ENCODE measurements at places on chromosomes 16 and 17.

DNA sequence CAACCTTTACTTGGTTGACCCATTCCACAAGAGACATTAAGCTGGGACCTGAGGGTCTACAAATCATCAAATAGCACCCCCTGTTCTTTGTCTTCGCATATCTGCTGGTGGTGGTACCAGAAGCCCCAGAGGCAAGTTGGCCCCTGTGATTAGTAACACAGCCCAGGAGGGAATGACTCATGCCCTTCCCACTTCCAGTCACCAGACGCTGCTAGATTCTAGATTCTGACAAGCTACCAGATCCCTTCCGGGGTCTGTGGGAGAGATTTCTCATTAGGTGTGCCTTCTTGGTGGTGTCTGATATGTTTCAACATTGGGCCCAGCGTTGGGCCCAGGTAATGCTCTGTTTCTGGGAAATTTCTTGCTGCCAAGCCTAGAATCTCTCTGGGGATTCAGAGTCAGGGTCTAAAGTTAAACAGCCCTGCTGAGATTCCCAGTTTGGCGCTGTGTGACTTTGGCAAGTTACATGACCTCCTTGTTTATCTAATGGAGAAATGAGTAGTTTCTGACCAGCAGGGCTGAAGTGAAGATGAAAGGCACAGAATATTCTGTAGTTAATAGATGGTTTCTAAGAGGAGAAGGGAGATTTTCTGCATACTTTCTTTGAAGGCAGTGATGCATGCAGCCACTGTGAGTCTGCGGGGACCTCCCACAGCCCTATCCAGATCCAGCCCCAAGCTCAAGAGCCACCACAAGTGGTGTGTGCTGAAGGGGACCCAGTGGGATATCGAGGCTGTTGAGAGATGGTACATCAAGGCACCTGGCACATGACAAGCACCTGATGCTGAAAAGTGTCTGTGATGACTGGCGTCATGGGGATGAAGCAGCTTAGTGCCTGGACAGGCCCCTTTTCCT, 3.9 kb downstream of the TRPV2 start:
- peak; percentile 63 for DNase-seq

DNA sequence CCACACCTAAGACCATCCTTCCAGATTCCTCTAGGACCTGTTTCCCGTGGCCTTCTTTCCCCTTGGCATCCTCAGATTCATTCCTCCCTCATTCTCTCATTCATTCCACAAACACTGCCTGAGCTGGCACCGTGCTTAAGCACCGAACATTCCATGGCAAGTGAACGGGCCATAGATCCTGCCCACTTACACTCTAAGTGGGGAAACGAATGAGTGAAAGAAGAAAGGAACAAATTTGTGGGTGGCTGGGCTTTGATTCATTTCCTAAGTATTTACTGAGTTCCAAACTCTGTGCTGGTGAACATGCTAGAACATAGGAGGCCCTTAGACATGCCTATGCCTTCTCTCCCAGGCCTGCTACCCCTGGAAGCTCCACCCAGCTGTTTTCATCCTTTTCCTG, 30.0 kb downstream of the SRCIN1 start:
- DNase-seq = no peak

DNA sequence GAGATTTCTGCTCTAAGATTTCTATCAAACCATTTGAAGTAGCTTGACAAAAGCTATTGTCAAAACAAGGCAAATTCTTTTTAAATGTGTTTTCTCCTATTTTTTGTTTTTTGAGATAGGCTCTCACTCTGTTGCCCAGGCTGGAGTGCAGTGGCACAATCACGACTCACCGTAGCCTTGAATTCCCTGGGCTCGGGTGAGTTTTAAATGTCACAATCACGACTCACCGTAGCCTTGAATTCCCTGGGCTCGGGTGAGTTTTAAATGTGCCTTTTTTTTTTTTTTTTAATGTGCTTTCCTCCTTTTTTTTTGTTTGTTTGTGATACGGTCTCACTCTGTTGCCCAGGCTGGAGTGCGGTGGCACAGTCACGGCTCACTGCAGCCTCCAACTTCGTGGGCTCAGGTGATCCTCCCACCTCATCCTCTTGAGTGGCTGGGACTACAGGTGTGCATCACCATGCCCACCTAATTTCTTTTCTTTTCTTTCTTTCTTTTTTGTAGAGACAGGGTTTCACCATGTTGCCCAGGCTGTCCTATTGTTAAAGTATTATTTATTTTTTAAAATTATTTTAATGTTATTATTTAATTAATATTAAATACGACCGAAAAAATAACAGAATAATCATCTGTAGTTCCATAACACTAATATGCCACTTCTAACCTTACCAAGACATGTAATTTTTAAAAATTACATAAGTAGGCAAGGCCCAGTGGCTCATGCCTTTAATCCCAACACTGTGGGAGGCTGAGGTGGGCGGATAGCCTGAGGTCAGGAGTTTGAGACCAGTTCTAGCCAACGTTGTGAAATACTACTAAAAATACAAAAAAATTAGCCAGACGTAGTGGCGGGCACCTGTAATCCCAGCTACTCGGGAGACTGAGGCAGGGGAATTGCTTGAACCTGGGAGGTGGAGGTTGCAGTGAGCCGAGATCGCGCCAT, 69.7 kb upstream of the FA2H start:
- no peak for DNase-seq

- DNase-seq = no peak
Observed at GRCh38 chr17:6479622-6480302, 35.5 kb downstream of the PIMREG start.

DNA sequence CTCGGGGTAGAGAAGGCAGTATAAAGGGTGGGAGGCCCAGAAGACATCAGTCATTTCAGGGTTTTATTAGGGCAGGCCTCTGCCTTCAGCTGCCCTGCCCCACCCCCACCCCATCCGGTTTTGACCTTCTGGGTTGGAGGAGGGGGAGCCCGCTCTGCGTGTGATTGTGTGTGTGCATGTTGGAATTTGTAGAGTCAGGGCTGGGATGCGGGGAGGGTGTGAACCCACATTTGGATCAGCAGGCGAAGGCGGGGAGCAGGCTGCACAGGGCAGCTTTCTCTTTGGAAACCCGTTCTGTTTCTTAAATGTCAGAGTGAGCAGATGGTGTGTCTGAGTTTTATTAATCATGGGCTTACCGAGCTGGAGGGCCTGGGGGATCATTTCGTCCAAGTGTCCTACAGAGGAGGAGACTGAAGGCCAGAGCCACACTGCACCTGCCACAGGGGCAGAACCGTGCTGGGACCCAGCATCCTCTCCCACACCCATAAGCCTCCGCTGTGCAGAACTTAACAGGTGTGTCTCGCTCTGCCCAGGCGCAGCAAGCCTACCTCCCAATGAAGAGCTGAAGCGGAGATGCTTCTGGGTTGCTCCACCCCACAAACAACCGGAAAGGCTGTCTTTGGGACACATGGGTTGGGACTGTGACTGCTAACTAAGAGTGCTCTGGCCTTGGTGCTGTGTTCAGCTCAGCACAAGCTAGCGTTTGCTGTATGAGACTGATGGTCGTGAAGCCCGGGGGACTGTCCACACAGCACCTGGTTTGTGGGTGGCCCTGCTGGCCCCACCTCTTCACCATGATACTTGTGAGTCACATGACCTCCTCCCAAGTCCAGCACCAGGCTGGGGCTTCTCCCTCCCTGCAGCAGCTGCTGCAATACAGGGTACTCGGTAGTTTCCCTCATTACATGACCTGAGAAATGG, 70.9 kb upstream of the GSE1 start:
- no peak for DNase-seq

- DNase-seq = no peak
Observed at GRCh38 chr17:28667870-28668269, 5.9 kb downstream of the SUPT6H start.

- DNase-seq = no peak
Observed at GRCh38 chr17:74795327-74796020, 19.3 kb upstream of the NAT9 start.

GRCh38 chr16:53908731-53909130, 204.8 kb downstream of the FTO start:
- DNase-seq = no peak

DNA sequence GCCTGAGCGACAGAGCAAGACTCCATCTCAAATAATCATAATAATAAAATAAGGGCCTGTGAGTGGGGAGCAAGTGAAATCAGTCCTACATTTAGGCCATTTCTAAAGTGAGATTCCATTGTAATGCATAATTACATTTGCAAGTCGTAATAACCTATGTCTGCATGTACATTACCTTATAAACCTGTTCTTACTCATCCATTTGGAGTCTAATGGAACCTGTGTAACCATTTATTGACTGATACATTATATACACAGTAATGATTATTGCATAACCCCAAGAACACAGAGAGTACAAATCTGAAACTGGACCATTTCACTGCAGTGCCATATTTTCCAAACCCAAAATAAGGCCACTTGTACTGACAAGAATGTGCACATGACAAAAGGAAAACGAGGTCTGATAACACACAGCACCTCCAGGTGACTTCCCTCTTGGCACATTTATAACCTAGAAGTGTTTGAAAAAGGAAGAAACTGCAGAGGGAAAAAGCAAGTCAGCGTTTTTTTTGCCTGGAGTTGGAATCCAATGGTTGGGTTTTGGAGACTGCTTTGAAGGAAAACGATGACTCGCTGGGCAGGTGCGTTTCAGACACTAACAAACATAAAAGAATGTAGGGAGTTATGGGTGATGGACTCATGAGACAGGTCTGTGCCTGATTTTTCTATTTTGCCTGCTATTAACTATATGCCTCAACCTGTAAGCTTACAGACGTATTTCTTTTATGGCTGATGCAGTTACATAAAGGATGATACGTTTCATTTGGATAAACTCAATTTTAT, 63.6 kb upstream of the KIFC3 start:
- no peak for DNase-seq

- no peak for DNase-seq
Observed at GRCh38 chr17:81401723-81402529, 6.7 kb downstream of the BAHCC1 start.

- DNase-seq = no peak
Observed at GRCh38 chr16:81533175-81533507, 88.5 kb downstream of the CMIP start.

GRCh38 chr16:84119368-84119767, 2.6 kb upstream of the MBTPS1 start:
- DNase-seq = no peak

GRCh38 chr17:78558989-78559388, 18.2 kb downstream of the DNAH17 start:
- DNase-seq = no peak
